AG04449 (cell line): ENCODE measurements at places on chromosomes 3 and 15.

DNA sequence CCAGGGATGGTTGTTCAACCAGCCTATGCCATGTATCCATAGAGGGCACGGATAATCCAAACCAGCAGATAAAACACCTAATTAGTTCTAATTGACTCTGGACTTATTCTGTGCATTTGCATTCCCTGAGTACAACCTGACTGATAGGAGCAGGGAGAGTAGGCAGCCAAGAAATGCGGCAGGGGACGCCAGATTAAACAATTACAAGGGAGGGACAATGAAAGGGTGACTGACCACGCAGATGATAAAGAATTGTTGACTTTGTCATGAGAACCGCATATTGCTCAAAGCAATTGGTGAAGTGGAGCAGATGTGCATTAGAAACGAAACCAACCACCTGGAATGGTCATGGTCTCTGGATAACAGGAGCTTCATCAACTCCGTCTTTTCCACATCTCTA is 369.1 kb upstream of the FRG2C start:
- DNase-seq: no peak

DNA sequence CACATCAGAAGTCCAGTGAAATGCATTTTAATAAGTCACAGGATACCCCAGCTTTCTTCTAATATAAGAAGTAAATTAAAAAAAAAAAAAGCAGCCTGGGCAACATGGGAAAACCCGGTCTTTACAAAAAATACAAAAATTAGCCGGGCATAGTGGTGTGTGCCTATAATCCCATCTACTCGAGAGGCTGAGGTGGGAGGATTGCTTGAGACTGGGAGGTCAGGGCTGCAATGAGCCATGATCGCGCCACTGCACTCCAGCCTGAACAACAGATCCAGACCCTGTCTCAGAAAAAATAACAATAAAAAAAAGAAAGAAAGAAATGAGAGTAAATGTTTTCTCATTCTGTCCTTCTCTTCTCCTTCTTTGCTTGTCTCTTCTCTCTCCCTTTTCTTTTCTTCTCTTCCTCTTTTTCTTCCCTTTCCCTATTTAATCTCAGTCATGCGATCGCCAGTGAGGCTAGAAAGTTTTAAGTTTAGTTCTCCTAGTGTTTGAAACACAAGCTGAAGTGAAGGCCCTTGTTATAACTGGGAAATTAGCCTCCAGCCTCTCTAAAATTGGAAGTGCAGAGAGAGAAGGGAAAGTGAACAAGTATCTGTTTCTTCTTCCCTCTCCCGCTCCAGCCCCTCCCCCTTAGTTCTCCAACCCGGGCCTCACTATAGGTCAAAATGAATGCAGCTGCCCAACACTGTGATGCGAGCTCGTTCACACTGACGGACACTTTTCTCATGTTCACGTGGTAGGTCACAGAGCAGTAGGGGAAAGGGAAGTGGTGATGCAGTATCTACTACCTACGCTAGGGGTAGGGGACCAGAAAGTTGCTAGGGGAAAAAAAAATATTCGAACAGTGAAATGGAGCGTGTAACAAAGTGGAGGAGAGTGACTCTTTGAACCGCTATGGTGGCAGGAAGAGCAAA is 23.5 kb upstream of the TSC22D2 start:
- DNase-seq: no peak

DNA sequence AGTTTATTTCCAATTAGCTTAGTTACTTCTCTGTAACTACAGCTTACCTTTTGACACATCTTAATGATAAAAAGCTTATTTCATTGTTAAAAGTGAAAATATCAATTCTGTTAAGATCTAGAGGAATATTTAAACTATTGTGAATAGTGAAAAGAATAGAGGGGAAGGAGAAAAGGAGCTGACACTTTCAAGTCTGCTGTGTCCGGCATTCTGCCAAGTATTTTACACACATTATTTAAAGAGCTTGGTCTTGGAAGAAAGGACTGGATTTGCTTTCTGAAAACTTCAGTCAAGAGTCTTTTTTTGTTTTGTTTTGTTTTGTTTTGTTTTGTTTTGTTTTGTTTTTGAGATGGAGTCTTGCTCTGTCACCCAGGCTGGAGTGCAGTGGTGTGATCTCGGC is 34.8 kb downstream of the CCDC80 start:
- no peak for DNase-seq

DNA sequence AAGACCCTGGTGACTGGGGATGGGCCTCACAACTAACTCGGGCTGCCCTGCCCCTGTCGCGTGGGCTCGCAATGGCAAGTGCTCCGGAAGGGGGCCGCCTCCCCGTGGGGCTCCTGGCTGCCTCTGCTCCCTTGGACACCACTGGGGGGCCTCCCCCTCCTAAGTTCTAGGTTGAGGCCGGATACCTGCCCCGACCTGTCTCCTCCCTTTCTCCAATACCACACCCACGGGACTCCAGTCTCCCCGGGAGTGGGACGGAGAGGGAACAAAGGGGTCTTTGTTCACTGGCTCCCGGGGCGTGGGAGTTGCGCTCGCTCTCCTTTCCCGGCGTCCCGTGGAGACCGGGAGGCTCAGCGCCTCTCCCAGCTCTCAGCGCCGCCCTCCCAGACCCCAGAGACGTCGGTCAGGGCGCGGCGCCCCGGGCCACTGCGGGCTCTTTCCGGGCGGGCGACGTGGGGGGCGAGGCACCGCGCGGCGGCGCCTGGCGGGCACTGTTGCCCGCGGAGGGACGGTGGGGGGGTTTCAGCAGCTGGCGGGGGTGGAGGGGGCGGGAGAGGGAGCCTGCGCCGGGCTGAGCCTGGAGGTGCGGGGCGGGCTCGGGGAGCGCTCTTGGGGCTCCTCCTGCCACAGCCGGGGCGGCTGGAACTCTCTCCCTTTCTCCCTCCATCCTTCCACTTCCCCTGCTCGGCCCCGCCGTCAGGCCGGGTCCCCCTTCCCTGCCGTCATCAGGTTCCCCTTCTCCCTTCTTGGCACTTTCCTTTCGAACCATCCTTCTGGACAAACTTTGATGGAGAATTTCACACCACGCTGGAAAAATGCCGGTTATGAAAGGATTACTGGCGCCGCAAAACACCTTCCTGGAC is at the start of gene KCNH8:
KCNH8 (plus strand) TSS at position 606 of the 863 bp plus-strand sequence; CDS start at position 816, 210 bp downstream.
- no peak for DNase-seq

GRCh38 chr3:170759511-170760173 is 110.4 kb downstream of the RPL22L1 start:
- no peak for DNase-seq

DNA sequence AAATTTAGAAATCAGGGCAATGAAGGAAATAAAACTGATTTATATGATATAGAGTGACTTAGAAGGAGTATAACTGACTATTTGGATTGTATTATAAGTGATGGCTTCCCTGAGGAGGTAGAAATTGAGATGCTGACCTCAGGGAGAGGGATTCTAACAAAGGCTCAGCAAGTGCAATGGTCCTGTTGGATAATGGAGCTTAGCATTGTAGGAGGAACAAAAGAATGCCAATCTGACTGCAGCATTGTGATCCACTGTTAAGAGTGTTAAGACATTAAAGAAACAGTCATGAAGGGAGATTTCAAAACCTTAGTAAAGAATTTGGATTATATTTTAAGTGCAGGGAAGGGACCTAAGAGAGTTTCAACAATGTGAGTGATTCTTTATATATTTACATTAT is 158.4 kb upstream of the NAALADL2 start:
- DNase-seq: no peak

- DNase-seq: no peak
Observed at GRCh38 chr3:129648391-129648790, 41.9 kb upstream of the PLXND1 start.

- DNase-seq: no peak
Observed at GRCh38 chr3:10505050-10505790, at the start of gene ATP2B2. TSS of gene ATP2B2 (minus strand) at chr3:10505586. CDS start at chr3:10449543, 56,043 bp downstream.

GRCh38 chr3:28726840-28727239 is 378.2 kb upstream of the AZI2 start:
- DNase-seq: no peak

DNA sequence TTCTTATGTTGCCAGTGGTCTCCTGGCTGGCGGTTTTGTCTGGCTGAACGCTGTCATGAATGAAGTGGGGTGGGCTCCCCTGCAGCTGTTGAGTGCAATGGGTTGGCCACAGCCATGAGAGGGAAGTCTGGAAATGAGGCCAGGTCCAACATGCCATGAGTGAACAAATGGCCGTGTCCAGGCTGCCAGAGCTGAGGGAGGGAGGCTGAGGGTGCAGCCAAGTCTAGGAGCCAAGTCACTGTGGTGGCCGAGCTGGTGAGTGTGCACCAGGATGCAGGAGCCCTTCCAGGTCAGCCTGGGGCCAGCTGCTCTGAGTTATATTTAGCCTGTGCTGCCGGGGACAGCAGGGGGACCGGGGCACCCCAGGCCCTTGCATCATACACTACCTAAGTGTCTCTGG is 24.7 kb upstream of the PRR23E start:
- DNase-seq: no peak

- no peak for DNase-seq
Observed at GRCh38 chr15:63264688-63265293, 12.6 kb upstream of the APH1B start.

DNA sequence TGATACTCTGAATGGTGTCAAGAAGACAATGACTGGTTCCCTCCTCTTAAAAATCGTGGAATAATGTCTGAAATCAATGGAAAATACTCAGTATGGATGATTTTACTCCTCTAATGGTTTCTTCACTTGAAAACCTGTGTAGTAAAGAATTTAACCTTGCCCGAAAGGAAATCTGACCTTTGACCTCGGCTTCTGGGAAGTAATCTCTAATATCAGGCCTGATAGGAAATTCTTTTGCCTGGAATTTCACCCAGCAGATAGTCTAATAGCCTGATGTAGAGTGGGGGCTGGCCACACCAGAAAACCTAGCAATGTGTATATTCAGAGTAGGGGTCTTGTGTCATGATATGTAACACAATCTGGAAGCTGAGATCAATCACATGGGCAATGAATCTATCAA is 91.5 kb upstream of the GOLIM4 start:
- DNase-seq: no peak

DNA sequence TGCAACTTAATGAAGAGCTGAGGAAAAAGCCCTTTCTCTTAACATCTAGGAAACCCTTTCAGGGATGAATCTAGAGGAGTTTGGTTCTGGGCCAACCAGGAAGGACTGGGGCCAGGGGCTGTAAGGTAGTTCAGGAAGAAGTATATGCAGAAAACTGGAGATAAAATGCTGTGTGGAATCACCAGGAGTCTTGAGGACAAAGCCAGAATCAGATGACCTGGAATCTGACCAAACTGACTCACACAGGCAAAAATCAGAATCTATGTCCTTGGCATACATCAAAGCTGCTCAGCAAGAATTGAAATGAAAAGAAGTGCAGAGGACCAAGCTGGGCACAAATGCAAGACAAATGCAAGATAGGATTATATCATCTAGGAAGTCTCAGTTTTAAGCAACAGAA is 59.4 kb upstream of the ATP2C1 start:
- no peak for DNase-seq

DNA sequence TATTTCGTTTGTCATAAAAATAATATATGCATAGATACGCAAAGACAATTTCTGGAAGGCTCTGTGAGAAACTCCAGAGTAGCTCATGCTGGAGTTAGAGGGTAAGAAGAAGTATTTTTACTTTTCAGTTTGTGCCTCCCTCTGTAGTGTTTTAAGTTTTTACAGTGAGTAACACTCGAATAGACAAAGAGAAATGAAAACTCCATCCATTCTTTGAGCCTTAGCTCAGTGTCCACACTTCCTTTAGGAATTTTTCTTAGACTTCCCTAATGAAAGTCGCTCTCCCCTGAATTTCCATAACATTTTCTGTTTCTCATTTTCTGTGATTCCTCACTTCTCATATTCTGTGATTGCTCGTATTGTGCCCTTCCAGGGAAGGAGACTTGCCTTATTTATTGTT is 2.1 kb downstream of the BLOC1S6 start:
- DNase-seq: no peak

- peak; percentile 28 for DNase-seq
Observed at GRCh38 chr3:186882150-186882524, 39.6 kb downstream of the ADIPOQ start.

DNA sequence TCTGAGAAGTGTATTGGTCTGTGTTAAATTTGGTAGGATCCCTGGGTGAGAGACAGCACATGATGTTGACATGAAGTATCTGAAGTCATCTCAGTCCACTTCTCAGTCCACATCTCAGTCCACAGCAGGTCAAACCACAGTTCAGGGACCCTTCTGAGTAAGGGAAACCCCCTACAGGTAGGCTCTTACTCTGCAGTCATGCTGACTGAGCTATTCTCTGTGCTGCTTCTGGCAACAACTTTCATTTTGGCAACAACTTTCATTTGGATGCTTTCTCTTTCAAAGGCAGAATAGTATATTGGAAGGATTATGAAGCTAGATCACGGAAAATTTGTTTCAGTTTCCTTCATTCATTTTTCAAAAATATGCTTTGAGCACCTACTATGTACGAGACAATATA is 178.2 kb upstream of the GOLIM4 start:
- DNase-seq: no peak

DNA sequence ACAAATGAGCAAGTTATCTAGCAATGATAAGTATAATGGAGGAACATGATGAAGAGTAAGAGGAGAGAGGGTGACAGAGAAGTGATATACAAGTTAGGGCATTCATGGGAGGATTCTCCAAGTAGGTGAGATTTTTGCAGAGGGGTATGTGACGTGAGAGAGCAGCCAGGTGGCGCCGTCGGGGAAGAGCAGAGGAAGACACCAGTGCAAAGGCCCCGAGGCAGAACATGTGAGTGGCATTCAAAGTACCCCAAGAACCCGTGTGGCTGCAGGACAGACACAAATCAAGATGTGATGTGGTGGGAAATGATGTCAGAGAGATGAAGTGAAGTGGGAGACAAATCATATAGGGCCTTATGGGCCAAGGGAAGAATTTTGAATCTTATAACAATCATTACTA is 81.8 kb upstream of the GRM7 start:
- no peak for DNase-seq

GRCh38 chr3:66037330-66037985 is 1.3 kb downstream of the MAGI1 start:
- no peak for DNase-seq

GRCh38 chr3:126525853-126526667 is 2.1 kb downstream of the CHST13 start:
- no peak for DNase-seq
